ENCODE measurements at places on chromosomes 12 and 14.
A peak's percentile ranks its signal among the peaks of the same experiment; 100 is the strongest.

DNA sequence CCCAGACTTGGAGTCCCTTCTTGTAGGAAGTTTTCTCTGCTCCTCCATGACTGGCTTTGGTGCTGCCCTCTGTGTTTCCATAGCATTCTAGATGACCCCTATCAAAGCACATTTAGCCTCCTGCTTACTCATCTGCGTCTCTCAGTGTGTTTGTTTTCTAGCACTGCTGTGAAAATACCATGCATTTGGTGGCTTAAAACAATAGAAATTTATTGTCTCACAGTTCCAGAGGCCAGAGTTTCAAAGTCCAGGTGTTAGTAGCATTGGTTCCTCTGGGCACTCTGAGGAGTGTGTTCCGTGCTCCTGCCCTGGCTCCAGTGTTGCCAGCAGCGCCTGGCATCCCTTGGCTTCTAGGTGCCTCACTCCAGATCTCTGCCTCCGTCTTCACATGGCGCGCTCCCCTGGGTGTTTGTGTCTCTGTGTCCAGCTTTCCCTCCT is 86.1 kb downstream of the CACNA1C start:
- no peak overlapping the region for H3K4me3 ChIP-seq
- no peak overlapping the region for H3K27ac ChIP-seq
- no peaks in the 10 kb centered on the region for H3K4me1 ChIP-seq
- no peaks in the 10 kb centered on the region for H3K27me3 ChIP-seq
- H3K36me3 ChIP-seq, result no peaks in the 10 kb centered on the region
- no peak for DNase-seq

DNA sequence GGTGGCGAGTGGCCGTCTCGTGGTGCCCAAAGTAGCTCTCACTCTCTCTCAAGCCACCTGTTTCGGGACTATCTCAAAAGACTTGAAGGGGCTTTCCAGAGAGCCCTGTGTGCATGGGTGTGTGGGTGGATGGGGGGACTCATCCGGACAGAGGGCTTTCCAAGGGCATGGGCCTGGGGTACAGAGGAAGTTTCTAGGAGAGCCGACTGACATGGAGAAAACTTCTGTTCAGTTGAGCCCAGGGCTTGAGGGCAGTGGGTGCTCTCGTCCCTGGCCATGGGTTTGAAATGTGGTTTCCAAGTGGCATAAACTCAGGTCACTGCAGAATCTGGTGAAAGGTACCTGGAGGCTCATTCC is 47.4 kb upstream of the MEG3 start:
- no peak overlapping the region for H3K4me3 ChIP-seq
- no peak for DNase-seq
- H3K36me3 ChIP-seq, result no peaks in the 10 kb centered on the region

DNA sequence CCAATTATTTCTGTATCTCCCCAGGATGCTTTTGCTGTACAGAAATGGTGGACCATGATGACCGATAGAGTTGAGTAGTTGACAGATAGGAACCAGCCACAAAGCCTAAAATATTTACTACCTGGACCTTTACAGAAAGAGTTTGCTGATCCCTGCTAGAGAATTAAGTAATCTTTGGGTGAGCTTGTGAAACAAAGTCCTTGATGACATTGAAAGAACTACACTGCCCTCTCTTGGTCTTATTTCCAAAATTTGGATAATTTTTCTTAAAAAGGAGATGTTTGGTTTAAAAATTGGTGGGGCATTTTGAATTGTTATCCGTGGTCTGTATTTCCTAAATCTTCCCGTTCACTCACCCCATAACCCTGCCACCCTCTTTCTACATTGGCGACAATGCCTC is 13.7 kb upstream of the TCTN1 start:
- DNase-seq, result peak; percentile 70
- H3K27ac ChIP-seq, result no peak overlapping the region
- no peaks in the 10 kb centered on the region for H3K27me3 ChIP-seq
- peaks cover 15% of the 10 kb centered on the region for H3K4me1 ChIP-seq

DNA sequence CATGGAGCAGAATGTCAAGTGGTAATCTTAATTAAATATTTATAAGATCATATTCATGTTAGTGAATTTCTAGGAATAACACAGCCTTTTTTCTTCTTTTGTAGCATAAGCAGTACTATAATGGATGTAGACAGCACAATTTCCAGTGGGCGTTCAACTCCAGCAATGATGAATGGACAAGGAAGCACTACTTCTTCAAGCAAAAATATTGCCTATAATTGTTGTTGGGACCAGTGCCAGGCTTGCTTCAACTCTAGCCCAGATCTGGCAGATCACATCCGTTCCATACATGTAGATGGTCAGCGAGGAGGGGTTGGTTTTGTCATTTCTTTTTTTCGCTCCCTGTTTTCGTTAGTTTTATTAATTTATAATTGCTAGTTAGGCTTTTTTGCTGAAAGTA is 23.1 kb downstream of the AEBP2 start:
- H3K27ac ChIP-seq, result no peak overlapping the region
- H3K4me1 ChIP-seq, result no peaks in the 10 kb centered on the region
- no peak for DNase-seq
- no peak overlapping the region for H3K4me3 ChIP-seq
- no peaks in the 10 kb centered on the region for H3K27me3 ChIP-seq

DNA sequence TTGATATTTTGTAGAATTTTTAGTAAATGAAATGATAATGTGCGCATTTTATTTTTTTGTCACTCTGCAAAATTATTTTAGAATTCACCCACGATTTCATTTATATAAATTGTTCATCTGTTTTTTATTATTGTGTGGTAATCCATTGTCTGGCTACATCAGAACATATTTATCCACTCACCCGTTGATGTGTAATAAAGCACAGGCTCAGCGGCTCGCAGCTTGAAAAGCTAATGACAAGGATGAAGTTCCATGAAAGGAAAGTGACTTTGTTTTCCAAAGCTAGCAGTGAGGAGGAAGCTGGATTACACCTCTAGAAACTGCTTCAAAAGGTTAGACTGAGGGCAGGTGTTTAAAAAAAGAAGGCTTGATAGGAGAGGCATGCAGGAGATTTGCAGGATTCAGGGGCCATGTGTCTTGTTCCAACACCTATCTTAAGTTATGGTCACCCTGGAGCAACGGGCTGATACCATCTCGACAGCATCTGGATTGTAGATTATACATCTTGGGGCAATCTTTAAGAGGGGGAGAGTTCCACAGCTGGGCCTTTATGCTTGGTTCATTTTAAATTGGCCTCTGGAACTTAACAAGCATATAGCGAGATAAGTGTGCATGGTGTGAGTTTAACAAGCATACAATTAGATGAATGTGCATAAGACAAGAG is 194.1 kb downstream of the TMTC3 start:
- no peaks in the 10 kb centered on the region for H3K4me1 ChIP-seq
- no peak overlapping the region for H3K27ac ChIP-seq
- H3K36me3 ChIP-seq, result no peaks in the 10 kb centered on the region

DNA sequence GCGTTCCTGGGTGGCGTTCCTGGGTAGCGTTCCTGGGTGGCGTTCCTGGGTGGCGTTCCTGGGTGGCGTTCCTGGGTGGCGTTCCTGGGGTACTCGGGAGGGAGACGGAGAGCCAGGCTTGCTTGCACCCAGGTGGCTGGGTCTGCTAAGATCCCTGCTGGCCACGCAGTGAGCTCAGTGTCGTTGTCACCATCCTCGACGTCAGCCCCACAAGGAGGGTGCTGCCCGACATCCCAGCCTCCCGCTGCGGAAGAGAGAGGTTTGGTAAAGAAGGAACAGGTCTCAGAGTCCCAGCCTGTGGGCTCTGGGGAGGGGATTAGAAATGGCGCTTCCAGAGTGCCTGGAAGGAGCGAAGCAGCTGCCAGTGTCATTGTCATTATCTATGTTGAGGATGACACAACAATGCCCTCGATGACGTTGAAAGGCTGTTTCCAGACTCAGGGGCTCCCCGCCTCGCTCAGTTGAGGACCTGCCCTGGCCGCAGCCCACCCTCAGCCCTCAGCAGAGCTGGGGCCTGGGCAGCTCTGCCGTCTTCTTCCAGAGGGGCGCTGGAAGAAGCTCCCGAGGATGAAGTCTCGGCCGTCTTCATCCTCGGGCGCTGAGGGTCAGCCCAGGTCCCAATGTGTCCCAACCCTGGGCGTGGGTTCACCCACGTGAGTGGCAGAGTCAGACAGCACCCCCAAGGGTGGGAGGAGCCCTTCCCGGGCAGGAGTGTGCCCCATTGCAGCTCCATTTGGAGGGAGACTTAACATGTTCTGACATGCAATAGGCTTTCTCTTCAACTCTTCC is 328.8 kb downstream of the ADGRD1 start:
- no peaks in the 10 kb centered on the region for H3K36me3 ChIP-seq
- no peaks in the 10 kb centered on the region for H3K4me1 ChIP-seq
- peaks cover 20% of the 10 kb centered on the region for H3K27me3 ChIP-seq
- H3K4me3 ChIP-seq, result no peak overlapping the region

- DNase-seq, result no peak
- H3K4me1 ChIP-seq, result no peaks in the 10 kb centered on the region
- H3K27me3 ChIP-seq, result no peaks in the 10 kb centered on the region
Measured at GRCh38 chr12:90896164-90896563, 58.8 kb downstream of the CCER1 start.

DNA sequence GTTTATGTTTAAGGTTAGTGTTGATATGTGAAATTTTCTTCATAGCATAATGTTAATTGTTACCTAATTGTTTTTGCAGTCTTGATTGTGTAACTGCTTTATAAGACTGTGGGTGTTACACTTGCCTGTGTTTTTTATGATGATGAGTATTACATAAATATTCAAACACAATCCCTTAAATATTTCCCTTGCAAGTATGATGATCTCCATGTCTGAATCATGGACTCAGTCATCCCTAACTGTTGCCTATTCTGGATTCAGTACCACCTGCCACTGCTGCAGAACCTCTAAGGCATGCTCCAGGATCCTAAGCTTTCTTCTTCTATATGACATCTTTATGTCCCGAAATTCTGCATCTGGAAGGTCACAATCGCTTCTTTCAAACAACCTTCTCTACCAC is 246.3 kb upstream of the CLEC14A start:
- no peaks in the 10 kb centered on the region for H3K27me3 ChIP-seq
- H3K36me3 ChIP-seq, result no peaks in the 10 kb centered on the region
- no peak overlapping the region for H3K4me3 ChIP-seq
- DNase-seq, result no peak

DNA sequence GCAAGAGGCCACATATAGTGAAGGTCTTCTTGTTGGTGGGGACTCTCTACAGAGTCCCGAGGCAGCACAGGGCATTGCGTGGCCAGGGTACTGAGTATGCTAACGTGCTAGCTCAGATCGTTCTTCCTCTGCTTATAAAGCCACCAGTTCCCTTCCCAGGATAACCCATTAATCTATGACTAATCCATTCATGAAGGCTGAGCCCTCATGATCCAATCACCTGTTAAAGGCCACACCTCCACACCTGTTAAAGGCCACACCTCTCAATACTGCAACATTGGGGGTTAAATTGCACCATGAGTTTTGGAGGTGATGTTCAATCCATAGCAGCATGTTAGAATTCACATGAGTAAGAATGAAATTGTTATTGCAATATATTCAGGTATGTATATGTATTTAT is 12.8 kb upstream of the YARS2 start:
- H3K4me1 ChIP-seq, result no peaks in the 10 kb centered on the region
- no peaks in the 10 kb centered on the region for H3K27me3 ChIP-seq
- H3K36me3 ChIP-seq, result no peaks in the 10 kb centered on the region
- H3K4me3 ChIP-seq, result no peak overlapping the region
- no peak overlapping the region for H3K27ac ChIP-seq

DNA sequence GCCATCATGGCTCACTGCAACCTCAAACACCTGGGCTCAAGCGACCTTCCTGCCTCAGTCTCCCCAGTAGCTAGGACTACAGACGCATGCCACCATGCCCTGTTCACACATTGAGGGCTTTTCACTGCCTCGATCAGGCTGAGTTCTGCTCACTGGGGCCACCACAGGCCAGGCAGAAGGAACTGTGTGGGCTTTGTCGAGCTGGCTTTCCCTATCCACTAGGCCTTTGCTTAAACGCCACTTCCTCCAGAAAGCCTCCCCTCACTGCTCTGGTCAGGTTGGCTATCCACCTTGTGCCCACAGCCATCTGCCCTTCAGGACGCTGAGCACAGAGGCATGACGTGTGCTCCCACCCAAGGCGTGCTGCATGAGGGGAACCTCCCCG is 45.2 kb downstream of the MLXIP start:
- H3K4me1 ChIP-seq, result peaks cover 38% of the 10 kb centered on the region
- no peaks in the 10 kb centered on the region for H3K27me3 ChIP-seq
- no peak overlapping the region for H3K4me3 ChIP-seq
- DNase-seq, result no peak
- H3K27ac ChIP-seq, result no peak overlapping the region

Measured in HepG2 (cell line).